Myocyte (in vitro differentiated cells): ENCODE measurements at places on chromosomes 11 and 22. TPM values are rescaled to one million over a fixed set of nuclear protein-coding genes. Genes with fewer than 3 reads are reported as not detected.

GRCh38 chr11:45321031-45321595, 35.0 kb upstream of the SYT13 start:
- no peak for DNase-seq

DNA sequence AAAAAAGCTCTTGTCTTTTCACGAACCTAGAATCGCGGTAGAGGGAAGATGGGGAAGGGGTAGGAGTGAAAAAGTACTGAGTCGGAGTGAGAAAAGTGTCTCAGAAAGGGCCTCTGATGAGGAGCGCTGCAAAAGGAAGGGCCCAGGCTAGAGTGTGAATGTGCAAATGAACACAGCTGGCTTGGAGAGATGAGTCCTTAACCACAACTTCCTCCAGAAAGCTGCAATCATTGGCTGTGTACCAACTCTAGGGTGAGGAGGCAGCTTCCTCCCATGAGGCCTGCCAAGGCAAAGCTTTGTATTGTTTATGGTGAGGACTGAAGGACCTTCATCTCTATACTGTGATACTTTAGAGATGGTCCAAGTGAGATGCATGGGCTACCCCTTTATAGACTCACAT, 566.9 kb upstream of the ANO5 start:
- no peak for DNase-seq

- DNase-seq = peak; percentile 53
These were observed 1.3 kb downstream of the C11orf42 start for GRCh38 chr11:6206456-6207180.

Gene DKK3
- 234 and 270 TPM in 2 replicates for total RNA-seq

DNA sequence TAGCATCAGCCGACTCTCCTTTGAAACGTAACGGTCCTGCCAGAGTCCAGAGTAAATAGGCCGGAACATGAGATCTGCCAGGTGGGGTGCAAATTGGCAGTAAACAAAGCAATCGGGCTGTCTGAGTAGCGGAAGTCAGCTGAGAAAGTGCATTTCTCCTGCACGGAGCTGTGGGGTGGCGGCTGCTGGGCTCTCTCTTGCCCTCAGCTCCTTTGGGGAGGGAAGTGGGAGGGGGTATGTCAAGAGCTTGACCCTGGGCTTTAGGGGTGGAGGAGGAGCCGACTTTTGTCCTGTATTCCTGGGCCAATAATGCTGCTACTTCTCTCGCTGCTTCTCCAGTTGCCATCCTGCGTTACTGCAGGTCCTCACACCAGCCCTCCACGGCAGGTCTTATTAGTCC, 11.6 kb downstream of the GRIK4 start:
- DNase-seq = no peak

Gene DDI1
- not detected in 2 replicates for total RNA-seq

Gene PRODH
- 0.43 and 0.73 TPM in 2 replicates for total RNA-seq

DNA sequence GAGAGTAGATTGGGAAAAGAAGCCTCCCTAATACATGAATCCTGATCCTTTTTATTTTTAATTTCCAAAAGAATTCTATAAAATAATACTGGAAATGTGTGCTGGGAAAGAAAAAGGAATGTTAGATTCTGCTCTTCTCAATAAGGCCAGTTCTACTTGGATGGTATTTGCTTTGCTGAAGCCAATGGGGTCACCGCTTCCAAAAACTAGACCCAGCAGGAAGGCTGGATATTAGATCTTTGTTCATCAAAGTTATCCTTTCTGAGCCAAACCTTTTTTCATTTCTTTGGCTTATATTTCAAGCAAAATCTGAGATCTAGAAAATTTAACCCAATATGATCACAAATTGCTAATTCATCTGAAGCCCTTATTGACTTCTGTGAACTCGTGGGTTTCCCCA, 41.4 kb downstream of the SCUBE2 start:
- no peak for DNase-seq

DNA sequence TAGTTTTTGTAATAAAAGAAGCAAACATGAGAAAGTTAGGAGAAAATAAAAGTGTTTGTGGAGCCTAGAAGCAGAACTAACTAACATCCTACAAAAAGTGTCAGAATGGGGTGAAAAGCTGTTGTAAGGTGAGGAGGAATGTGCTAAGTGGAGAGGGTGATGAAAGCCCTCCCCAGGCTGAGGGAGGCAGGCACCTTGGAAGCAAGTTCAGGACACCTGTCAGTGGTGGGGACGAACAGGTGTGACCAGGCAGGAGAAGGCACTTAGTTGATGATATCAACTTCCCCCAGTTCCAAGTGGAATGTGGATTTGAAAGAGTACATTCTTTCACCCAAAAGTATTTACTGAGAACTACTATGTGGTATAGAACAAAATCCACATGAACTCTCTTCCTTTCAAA, 18.7 kb upstream of the BMAL1 start:
- DNase-seq = no peak

GRCh38 chr11:38156495-38157146, 1558.6 kb upstream of the RAG2 start:
- DNase-seq = no peak

DNA sequence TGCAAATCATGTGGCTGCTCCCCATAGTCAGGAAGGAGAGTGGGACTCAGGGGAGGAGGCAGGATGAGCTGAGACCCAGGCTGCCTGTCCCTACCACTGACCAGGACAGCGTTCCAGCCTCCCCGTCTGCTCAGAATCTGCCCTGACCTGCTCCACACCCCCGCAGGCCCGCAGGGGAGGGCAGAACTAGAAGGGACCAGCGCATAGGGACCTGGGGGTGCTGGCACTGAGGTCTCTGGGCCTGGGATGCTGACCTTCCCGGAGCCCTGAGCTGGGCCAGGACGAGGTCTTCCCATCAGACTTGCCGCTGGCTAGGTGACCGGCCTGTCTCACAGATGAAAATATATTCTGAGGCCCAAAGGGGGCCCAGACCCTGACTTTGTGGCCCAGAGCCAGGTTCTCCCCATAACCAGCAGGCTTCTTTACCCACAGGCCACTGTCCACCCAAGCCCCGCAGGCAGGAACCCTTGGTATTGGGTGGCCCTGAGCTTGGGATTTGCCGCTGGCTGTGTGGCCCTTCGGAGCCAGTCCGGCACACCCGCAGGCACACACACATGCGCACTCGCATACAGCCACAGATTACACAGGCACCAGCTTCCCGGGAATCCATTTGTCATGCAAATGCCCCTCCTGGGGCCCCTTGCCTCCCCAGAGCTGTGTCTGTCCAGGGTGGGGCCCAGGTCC, 13.8 kb upstream of the PIM3 start:
- DNase-seq = no peak

GRCh38 chr11:35615921-35616900, 2.0 kb upstream of the FJX1 start:
- peak; percentile 58 for DNase-seq

DNA sequence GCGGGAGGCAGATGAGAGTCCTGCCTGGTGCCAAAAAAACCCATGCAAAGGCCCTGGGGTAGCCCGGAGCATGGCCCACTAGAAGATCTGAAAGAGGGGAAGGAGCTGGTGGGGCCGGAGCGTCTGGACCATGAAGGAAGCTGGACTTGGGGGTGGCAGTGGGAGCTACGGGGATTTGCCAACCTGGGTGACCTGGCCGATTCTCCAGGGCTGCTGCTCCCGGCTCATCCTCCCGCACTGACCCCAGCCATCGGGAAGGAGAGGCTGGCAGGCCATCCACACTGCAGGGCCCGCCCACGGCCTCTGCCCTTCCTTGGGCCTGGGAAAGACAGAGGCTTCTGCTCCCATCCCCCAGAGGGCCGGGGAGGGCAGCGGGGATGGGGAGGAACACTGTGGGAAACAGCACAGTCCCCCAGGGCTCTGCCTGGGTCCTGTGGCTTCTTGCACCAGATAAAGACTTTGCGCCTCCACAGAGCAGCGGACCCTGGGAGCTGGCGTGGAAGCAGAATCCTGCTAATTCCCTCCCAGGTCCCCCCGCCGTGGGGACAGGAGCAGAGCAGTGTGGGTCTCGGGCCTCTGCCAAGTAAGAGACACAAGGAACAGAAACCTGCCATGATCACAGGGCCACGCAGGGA, 87.1 kb upstream of the LINC01488 start:
- no peak for DNase-seq

- no peak for DNase-seq
These were observed 23.4 kb upstream of the CLMP start for GRCh38 chr11:123218451-123218850.

Gene CASTOR1
- 11.3 and 13.3 TPM in 2 replicates for total RNA-seq

- DNase-seq = no peak
These were observed 177.3 kb downstream of the ADAMTS15 start for GRCh38 chr11:130625578-130626306.

DNA sequence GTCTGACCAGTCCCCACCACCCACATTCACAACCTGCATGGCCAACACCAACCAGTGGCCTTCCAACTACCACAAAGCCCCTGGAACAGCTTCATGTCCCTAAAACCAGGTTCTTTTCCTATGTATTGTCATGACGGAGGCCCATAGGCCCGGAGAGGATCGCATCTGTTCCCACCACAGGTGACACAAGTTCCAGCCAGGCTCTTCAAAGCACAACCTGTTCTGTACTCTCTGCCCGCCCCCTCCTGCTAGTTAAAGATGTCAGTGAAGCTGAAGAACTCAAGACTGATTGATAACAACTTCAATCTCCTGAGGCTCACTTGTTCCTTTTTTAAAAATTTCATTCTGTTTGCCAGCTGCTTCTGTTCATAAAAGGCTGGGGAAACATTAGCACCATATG, 121.1 kb upstream of the GUCY1A2 start:
- no peak for DNase-seq

Gene CYB5R2
- 0.67 TPM in 1 of 2 replicates, not detected in the other for total RNA-seq

Gene APOBEC3G
- 3.9 TPM in 2 replicates for total RNA-seq

GRCh38 chr11:132006884-132007580, 636.6 kb downstream of the NTM start:
- no peak for DNase-seq

DNA sequence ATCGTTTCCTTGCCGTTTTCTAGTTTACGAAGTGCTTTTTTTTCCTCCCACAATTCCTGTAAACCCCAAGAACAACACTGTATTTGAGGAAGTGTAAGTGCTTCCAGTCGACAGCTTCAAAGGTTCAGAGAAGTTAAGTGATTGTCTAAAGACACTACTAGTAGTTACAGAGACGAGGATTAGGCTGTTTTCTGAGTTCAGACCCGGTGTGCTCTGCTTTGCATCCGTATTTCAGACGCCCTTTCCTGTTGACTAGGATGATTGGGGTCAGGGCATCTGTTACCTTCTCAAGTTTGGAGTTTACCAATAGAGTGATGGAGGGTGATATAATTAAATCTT, 430 bp downstream of the CLP1 start:
- DNase-seq = no peak
